ENCODE measurements at places on chromosomes 1 and 21. TPM values are rescaled to one million over a fixed set of nuclear protein-coding genes. Genes with fewer than 3 reads are reported as not detected.

GRCh38 chr21:44354775-44355771 lies 1.7 kb downstream of the TRPM2 start:
- DNase-seq, result no peak

DNA sequence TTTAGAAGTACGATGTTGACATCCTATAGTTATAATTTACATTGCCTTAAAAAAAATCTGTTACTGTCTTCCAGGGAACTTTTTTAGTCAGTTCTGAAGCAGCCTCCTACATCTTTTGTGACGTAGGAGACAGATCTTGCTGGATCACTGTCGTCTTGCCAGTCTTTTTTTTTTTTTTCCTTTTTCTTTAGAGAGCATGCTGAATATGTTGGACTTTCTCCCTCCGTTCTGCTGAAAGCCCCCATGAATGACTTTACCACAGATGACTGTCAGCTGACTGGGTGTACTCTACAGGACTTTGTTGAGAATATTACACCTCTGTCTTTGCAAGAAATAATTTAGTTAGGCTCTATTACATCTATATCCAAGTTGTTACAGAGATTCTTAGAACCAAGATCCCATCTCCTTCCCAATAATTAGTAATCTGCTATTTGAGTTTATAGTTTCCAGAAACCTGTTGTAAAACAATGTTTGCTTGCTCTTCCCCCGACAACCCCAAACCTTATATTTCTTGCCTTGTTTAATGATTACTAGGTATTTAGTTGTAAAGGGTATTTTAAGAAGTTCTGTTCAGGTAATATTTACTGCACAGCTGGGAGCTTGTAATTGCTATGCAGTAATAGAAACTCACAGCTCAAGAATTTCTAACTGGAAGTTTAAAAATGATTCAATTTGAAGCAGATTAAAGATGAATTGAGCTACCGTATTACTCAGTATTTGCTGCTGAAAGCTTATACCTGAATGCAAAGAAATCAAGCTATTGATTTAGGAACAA lies 61.8 kb downstream of the RASAL2 start:
- no peak for DNase-seq

DNA sequence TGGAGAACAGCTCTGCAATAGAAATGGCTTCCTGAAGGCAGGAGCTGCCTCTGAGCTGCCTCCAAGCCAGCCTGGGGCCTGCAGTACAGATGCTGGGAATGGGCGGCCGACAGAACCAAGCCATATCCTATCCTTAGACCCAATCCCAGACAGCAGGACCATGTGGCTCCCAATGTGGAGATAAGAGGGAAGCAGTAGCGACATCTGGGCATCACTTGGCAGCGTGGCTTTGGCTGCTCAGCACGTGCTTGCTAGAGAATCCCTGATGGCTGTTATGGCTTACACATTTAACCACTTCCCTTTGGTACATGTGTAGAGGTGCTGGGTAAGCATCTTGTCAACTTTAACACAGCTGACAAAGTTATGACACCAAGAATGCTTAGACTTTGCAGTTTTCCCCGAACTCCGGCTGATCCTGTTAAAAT lies 87.7 kb downstream of the MAN1C1 start:
- DNase-seq, result no peak

- no peak for DNase-seq
Observed at GRCh38 chr21:39118061-39118460, 65.2 kb downstream of the PSMG1 start.

- no peak for DNase-seq
Observed at GRCh38 chr1:84236256-84236655, 65.3 kb upstream of the SAMD13 start.

GRCh38 chr21:17050156-17050555 lies 462.7 kb upstream of the CXADR start:
- DNase-seq, result no peak

DNA sequence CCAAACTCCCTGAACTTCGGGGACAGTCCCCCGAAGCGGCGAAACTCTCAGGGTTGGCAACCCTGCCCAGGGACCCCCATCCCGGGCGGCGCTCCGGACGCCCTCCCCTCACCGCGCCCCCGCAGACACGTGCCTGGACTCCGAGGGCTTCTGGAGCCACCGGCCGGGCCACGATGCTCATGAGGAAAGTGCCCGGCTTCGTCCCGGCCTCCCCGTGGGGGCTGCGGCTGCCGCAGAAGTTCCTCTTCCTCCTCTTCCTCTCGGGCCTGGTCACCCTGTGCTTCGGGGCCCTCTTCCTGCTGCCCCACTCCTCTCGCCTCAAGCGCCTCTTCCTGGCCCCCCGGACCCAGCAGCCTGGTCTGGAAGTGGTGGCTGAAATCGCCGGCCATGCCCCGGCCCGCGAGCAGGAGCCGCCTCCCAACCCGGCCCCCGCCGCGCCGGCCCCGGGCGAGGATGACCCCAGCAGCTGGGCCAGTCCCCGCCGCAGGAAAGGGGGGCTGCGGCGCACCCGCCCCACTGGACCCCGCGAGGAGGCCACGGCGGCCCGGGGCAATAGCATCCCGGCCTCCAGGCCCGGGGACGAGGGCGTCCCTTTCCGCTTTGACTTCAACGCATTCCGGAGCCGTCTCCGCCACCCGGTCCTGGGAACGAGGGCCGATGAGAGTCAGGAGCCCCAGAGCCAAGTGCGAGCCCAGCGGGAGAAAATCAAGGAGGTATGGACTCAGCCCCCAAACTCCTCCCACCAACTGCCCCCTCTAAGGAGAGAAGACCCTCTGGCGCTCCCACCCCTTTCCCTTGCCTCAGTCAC lies 1.2 kb downstream of the MAN1C1 start:
- no peak for DNase-seq

DNA sequence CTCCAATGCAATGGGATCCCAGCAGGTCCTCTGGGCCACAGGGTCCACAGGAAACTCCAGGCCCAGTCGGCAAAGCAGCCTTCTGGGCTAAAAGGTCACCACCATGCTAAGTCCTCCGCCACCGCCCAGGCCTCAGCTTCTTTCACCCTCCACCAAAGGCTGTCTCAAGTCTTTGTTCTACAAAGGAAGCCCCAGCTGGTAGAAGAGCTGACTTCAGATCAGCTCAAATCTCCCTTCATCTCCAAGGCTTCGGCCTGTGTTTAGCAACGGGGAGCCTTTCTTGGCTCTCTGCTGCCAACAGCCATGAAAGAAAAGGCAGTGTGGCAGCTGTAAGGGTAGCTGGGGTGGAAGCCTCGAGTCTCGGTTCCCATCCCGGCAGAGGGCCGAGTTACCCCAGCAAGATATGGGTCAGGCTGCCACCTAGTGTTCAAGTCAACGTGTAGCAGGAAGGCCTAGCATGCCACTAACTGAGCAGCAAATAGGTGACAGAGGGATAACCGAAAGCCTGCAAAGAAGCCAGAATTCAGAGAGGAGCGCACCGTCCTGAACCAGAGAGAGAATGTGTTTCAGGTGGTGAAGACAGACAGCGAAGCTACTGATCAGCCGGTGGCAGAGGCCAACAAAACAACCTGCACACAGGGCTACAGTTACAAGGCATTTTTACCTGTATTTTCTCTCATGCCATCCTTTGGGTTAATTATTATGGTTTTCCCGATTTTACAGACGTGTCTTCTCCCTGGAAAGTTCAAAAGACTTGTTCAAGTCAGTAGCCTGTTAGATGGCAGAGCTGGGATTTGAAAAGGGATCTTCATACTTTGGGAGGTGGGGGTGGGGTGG lies 26.8 kb upstream of the CRNN start:
- peak; percentile 89 for DNase-seq

DNA sequence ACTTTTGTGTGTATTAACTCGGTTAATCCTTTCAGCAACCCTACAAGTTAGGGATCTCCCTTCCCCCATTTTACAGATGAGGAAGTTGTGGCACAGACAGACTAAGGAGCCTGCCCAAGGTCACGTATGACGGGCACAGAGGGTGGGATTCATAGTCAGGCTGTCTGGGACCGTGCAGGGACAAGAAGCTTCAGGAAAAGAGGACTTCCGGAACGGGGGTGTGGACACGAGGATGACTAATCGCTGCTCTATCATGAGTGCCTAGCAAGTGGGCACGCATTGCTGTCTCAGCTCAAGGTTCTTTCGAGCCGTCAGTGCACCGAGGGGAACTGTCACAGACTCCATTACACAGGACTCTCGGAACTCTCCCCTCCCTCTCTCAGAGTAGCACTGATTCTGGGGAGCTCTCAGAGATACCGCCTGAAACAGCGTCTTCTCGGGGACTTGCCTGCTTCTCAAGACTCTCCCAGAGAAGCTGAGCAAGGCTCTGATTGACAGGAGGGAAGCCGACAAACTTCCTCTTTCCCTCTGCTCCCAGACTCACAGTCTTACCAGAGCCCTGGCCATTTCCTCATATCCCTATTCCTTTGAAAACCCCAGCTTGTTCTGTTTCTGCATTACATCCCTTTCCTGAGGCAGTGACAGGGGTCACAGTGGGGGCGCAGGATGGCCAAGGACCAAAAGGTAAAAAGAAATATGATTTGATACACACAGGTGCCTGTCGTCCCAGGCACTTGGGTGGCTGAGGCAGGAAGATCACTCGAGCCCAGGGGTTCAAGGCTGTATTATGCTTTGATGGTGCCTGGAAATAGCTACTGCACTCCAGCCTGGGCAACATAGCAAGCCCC lies 14.4 kb downstream of the FHAD1 start:
- DNase-seq, result no peak

DNA sequence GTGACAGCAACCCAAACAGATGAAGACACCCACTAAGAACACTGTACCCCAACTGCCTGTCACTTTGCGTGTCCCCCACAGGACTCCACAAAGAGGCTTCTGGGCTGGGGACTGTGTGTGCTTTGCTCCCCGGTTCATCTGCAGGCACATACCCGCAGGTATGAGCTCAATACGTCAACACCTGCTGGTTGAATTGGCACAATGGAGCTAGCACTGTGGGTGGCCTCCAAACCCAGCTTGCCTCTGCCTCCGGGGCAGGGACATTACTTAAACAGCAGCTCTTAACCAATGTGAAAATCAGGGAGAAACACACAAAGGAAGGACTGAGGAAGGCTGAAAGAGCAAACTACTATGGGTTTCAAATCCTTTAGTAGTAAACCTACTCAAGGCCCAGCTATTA lies 140.2 kb upstream of the TIAM1 start:
- DNase-seq, result peak; percentile 21

DNA sequence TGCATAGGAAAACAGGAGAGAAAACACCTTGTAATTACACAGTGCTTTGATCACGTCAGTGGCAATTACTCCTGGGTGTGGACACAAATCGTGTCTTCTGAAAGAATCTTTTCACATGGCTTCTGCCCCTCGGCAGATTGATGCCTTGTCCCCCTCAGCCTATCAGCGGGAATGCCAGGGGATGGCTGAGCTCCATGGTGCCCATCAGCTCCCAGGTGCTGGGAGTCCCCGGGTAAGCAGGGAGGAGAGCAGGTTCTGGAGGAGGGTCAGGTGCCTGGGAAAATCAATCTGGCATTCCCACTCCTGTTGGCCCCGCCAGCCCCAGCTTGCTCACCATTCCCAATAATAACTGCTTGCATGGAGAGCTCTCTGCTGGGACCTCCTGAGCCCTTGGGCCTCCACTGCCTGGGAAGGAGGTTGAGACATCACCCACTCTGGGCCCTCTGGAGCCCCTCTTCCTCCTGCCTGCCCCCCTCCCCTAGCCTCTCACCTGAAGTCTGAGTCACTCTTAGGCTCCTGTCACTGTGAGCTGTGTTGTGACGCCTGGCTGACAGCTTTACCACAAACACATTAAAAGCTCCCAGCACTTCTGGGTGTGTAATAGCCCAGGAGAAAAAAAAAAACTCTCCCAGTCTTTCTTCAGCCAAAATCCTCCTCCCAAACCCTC lies 4.9 kb downstream of the CAMK2N1 start:
- no peak for DNase-seq

DNA sequence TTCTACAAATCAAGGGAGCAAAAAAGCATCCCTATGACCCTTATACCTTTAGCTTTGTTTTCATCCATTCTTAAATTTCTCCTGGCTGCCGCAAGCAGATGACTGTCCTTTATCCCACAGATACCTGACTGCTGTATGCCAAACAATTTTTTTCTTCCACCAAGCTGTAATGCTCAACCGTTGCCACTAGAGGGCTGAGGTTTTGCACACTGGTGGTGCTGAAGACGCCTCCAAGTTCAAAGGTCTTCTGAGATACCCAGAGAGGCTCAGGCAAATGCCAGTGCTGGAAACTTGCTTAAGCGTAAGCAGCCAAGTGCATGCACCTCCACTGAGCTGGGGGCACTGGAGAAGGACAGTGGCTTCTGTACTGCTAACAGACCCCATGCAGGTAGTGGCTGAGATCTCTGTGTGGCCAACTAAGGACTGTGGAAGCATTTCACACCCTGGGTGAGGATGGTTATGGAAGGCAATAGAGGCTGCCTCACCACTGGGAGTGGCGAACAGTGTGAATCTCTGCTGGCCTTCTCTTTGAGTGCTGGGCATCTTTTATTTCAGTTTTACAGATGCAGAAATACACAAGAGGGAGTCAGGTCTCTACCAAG lies 28.5 kb downstream of the CNIH3 start:
- peak; percentile 83 for DNase-seq

- DNase-seq, result no peak
Observed at GRCh38 chr1:54811739-54812655, 10.9 kb upstream of the TTC22 start.

GRCh38 chr21:29104239-29104708 lies 26.2 kb upstream of the MAP3K7CL start:
- DNase-seq, result no peak

DNA sequence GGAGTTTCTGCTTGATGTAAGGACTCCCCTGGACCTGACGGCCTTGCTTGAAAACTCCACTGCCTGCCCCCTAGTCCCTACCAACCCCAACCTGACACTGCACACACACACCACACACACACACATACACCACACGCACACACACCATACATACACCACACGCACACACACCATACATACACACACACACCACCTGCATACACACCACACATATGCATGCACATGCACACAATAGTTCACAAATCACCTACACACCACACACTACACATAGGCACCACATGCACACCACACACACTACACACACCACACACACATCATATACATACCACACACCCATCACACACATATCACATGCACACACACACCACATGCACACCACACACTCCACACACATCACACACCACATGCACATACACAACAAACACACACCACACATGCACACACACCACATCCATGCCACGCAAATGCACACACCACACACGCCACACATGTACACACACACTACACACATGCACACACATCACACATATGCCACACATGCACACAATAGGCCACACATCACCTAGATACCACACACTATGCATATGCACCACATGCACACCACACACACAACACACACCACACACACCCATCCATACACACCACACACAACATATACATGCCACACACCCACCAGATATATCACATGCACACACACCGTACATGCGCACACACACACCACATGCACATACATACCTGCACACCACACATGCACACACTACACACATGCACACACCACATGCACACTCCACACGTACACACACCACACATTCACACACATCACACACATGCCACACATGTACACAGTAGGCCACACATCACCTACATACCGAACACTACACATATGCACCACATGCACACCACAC lies 3.7 kb downstream of the CASQ1 start:
- no peak for DNase-seq

GNAT2 gene
- not detected for total RNA-seq

PPFIA4 gene
- 0.49 TPM for total RNA-seq

TPTE gene
- total RNA-seq, result not detected

XCL2 gene
- total RNA-seq, result not detected

OVAAL gene
- total RNA-seq, result not detected

DISP3 gene
- total RNA-seq, result 0.09 TPM

KRTAP11-1 gene
- total RNA-seq, result not detected

IL12RB2 gene
- not detected for total RNA-seq

ATP6V0B gene
- 141 TPM for total RNA-seq

SYPL2 gene
- total RNA-seq, result not detected

SPATA17 gene
- 4.5 TPM for total RNA-seq
